Smooth muscle cell of the pulmonary artery (primary cell): ENCODE measurements at places on chromosomes 1 and 21. TPM values are rescaled to one million over a fixed set of nuclear protein-coding genes. Genes with fewer than 3 reads are reported as not detected.

Gene CELA3B
- total RNA-seq: not detected in 2 replicates

Gene CA14
- not detected in 2 replicates for total RNA-seq

Gene VCAM1
- total RNA-seq: 4.2 and 20.7 TPM in 2 replicates

Gene GRHL3
- total RNA-seq: 0.03 TPM in 1 of 2 replicates, not detected in the other

Gene SASS6
- total RNA-seq: 1.9 and 2.0 TPM in 2 replicates

Gene UBL4B
- not detected in 2 replicates for total RNA-seq

Gene HEYL
- 0.30 and 3.1 TPM in 2 replicates for total RNA-seq

Gene GUCA2B
- total RNA-seq: not detected in 2 replicates

Gene ATP6V1G3
- not detected in 2 replicates for total RNA-seq

Gene KRTAP12-3
- not detected in 2 replicates for total RNA-seq

Gene B3GALT5
- total RNA-seq: 0.10 TPM in 1 of 2 replicates, not detected in the other
